ENCODE measurements at places on chromosomes 11 and 22.

- peak; percentile 72 for DNase-seq
Measured at GRCh38 chr11:123187665-123188507, 7.2 kb downstream of the CLMP start.

- DNase-seq = no peak
Measured at GRCh38 chr11:123093739-123094138, 31.8 kb upstream of the HSPA8 start.

DNA sequence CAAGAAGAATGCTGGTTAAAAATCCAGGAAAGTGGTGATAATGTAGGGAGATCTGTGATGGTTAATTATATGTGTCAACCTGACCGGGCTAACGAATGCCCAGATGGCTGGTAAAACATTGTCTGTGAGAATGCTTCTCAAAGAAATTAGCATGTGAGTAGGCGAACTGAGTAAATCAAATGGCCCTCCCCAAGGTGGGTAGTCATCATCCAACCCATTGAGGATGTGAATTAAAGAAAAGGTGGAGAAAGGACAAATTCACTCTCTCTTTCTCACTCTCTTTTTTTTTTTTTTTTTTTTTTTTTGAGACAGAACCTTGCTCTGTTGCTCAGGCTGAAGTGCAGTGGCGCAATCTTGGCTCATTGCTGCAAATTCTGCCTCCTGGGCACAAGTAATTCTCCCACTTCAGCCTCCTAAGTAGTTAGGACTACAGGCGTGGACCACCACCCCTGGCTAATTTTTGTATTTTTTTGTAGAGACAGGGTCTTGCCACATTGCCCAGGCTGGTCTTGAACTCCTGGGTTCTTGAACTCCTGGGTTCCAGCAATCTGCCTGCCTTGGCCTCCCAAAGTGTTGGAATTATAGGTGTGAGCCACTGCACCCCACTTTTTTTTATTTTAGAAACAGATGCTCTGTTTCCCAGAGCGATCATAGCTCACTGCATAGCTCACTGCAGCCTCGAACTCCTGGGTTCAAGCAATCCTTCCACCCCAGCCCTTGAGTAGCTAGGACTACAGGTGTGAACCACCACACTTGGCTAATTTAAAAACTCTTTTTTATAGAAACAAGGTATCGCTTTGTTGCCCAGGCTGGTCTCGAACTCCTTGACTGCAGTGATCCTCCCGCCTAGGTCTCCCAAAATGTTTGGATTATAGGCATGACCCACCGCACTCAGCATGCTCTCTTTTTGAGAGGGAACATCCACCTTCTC lies 22.0 kb upstream of the P2RY6 start:
- DNase-seq = no peak

GRCh38 chr11:36219996-36220395 lies 69.2 kb downstream of the COMMD9 start:
- DNase-seq = no peak
